ENCODE measurements at places on chromosomes 16 and 17. TPM values are rescaled to one million over a fixed set of nuclear protein-coding genes. Genes with fewer than 3 reads are reported as not detected.

The HBQ1 gene
- not detected for polyA plus RNA-seq

The RAMP2 gene
- not detected for polyA plus RNA-seq

The C16orf74 gene
- polyA plus RNA-seq = 16.0 TPM

The FSCN2 gene
- not detected for polyA plus RNA-seq

The CFDP1 gene
- polyA plus RNA-seq = 42.1 TPM

The PKD1 gene
- polyA plus RNA-seq = 4.9 TPM

The VASN gene
- 0.13 TPM for polyA plus RNA-seq

The SLC46A1 gene
- polyA plus RNA-seq = 3.3 TPM

The CSH1 gene
- polyA plus RNA-seq = not detected

The SOCS1 gene
- 15.7 TPM for polyA plus RNA-seq
